ENCODE measurements at places on chromosomes 1 and 21.

GRCh38 chr1:6581561-6582305, 1.9 kb downstream of the ZBTB48 start:
- no peak for DNase-seq

DNA sequence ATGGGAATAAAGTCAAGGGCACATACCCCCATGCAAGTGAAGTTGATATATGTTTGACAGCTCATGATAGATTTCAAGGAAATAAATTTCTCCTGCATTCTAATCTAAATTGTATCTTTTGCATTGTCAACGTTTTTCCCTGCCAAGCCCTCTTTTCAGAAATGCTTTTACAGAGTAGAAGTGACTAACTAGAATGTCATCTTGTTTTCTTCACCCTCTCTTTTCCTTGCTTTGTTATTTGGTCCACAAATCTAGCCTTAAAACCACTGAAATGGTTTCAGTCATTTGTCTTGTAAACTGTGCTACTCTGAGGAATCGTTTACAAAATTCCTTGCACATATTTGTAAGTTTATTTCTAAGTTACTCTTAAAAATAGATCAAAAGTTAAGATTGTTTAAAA, 600.8 kb upstream of the CXADR start:
- no peak for DNase-seq

GRCh38 chr21:45931397-45931969, 50.1 kb upstream of the COL6A1 start:
- DNase-seq, result no peak

DNA sequence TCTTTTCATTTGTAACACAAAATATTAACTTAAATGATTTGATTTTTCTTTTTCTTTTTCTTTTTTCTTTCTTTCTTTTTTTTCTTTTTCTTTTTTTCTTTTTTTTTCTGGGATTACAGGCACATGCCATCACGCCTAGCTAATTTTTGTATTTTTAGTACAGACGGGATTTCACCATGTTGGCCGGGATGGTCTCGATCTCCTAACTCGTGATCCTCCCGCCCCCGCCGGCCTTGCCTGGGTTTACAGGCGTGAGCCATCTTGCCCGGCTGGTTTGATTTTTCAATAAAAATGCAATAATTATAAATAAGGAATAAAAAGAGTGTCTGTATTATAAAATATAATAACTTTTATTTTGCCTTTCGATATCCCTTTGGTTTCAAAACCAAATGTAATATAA, 146.7 kb upstream of the RGS18 start:
- no peak for DNase-seq

Measured in activated naive CD4-positive, alpha-beta T cell treated with anti-CD3 and anti-CD28 coated beads, Interleukin-2, amount 10 ng/mL, durations not matched to agents 7 days and 5 days (primary cell).